Astrocyte (in vitro differentiated cells and primary cell): ENCODE measurements at places on chromosomes 7 and 10. TPM values are rescaled to one million over a fixed set of nuclear protein-coding genes. Genes with fewer than 3 reads are reported as not detected.

TRIM74 gene
- total RNA-seq, result 0.79 and 0.91 TPM in 2 replicates

- H3K27ac ChIP-seq, result no peak overlapping the region
- no peaks in the 10 kb centered on the region for H3K4me1 ChIP-seq
- no peak for DNase-seq
- H3K36me3 ChIP-seq, result no peaks in the 10 kb centered on the region
These were observed 38.4 kb downstream of the ADRB1 start for GRCh38 chr10:114081911-114082583.

GRCh38 chr7:106070567-106071254 is 41.4 kb downstream of the SYPL1 start:
- peaks cover 14% of the 10 kb centered on the region for H3K4me1 ChIP-seq
- no peak overlapping the region for H3K27ac ChIP-seq
- DNase-seq, result no peak

MUC3A gene
- 0.61 TPM in 1 of 2 replicates, not detected in the other for total RNA-seq

OR6B1 gene
- not detected in 2 replicates for total RNA-seq

DNA sequence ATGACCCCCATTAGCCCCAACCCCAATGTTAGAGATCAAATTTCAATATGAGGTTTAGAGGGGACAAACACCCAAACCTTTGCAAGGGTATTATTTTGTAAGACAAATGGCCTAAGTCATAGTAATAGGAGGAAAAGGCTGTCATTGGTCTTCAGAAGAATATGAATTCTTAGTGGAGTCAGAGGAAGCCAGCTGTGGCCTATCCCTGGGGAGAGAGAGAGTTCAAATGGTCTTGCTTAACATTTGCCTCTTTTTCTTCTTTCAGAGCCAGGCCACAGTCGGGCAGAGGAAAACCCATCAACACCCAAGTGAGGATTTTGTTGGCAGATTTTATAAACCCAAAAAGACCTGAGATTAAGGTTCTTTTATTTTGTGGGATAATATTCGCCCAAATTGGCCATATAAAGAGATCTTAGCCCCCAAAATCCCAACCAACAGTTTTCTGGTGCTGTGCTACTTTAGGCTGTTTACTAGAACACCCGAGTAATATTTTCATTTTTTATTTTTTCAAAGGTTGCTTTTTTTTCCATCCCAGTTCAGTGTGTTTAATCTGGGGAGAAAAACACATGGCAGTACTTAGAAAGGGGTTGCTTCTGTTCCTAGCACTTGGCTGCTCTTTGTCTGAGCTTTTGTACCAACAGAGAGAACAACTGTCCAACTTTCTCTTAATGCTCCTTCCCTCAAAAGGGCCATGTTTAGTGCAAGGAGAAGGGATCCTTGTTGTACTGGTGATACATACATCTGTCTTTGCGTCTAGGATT is 26.8 kb upstream of the ARMC3 start:
- H3K27me3 ChIP-seq, result no peaks in the 10 kb centered on the region
- DNase-seq, result no peak
- H3K4me3 ChIP-seq, result no peak overlapping the region
- no peak overlapping the region for H3K27ac ChIP-seq
- H3K36me3 ChIP-seq, result no peaks in the 10 kb centered on the region
- H3K4me1 ChIP-seq, result no peaks in the 10 kb centered on the region

DNA sequence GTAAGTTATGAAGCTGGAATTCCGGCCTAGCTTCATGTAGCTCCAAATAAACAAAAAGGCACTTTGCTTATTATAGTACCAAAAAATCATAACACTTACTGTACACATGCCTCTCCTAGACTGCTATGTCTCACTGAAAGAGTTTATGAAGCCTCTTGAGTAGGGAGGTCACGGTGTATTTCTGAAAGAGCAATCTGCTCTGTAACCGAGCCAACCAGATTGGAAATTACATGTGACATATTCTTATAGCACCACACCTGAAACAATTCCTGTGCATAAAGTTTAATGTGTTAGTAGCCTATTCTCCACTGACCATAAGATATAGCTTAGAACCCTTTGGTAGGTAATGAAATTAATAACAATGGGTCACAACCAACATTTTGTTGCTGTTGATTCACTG is 1.3 kb upstream of the FAM3C start:
- peaks cover 11% of the 10 kb centered on the region for H3K4me1 ChIP-seq
- no peaks in the 10 kb centered on the region for H3K27me3 ChIP-seq
- peaks cover 1% of the 10 kb centered on the region for H3K36me3 ChIP-seq
- DNase-seq, result no peak
- no peak overlapping the region for H3K27ac ChIP-seq

DDC gene
- total RNA-seq, result not detected in 2 replicates

- no peak for DNase-seq
- H3K4me3 ChIP-seq, result no peak overlapping the region
- H3K27me3 ChIP-seq, result peaks cover 4% of the 10 kb centered on the region
- H3K27ac ChIP-seq, result no peak overlapping the region
These were observed 876.2 kb upstream of the AUTS2 start for GRCh38 chr7:68722044-68722443.

- H3K4me1 ChIP-seq, result no peaks in the 10 kb centered on the region
- H3K27me3 ChIP-seq, result no peaks in the 10 kb centered on the region
- no peak overlapping the region for H3K27ac ChIP-seq
These were observed 42.0 kb downstream of the FZD1 start for GRCh38 chr7:91306266-91306665.

GRCh38 chr7:80362677-80363076 is 149.2 kb downstream of the GNAT3 start:
- H3K36me3 ChIP-seq, result no peaks in the 10 kb centered on the region
- H3K27ac ChIP-seq, result no peak overlapping the region
- DNase-seq, result no peak
- no peaks in the 10 kb centered on the region for H3K27me3 ChIP-seq
- H3K4me3 ChIP-seq, result no peak overlapping the region

DNA sequence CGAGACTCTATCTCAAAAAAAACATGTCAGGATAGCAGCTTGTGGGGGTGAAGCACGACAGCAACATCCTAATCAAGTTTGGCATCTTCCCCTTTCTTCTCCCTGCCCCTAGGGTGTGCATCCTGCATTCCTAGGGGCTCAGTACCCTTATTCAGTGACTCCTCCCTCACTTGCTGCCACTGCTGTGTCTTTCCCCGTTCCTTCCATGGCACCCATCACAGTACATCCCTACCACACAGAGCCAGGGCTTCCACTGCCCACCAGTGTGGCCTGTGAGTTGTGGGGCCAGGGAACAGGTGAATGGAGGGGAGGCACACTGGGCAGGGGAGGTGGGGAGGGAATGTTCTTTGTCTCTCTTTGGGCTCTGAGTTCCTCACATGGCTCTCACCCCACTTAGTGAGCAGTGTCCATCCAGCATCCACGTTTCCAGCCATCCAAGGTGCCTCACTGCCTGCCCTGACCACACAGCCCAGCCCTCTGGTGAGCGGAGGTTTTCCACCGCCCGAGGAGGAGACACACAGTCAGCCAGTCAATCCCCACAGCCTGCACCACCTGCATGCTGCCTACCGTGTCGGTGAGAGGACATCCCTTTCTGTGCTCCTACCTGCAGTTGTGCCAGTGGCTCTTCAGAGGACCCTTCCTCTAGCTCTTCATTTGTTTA is 11.4 kb downstream of the NDST2 start:
- H3K27me3 ChIP-seq, result no peaks in the 10 kb centered on the region
- no peak overlapping the region for H3K27ac ChIP-seq
- no peak overlapping the region for H3K4me3 ChIP-seq
- H3K36me3 ChIP-seq, result peaks cover 33% of the 10 kb centered on the region
- no peaks in the 10 kb centered on the region for H3K4me1 ChIP-seq

GRCh38 chr7:84492098-84493034 is 297.8 kb upstream of the SEMA3A start:
- H3K36me3 ChIP-seq, result no peaks in the 10 kb centered on the region
- H3K4me3 ChIP-seq, result no peak overlapping the region
- no peak overlapping the region for H3K27ac ChIP-seq

CD36 gene
- 1.7 and 2.6 TPM in 2 replicates for total RNA-seq

GRCh38 chr7:75532639-75533038 is 40.5 kb downstream of the SPDYE5 start:
- H3K4me3 ChIP-seq, result no peak overlapping the region
- H3K4me1 ChIP-seq, result peaks cover 10% of the 10 kb centered on the region
- no peak for DNase-seq

CYP3A7 gene
- total RNA-seq, result not detected in 2 replicates

FAM237B gene
- total RNA-seq, result not detected in 2 replicates

SLC29A4 gene
- 7.0 and 8.2 TPM in 2 replicates for total RNA-seq

DNA sequence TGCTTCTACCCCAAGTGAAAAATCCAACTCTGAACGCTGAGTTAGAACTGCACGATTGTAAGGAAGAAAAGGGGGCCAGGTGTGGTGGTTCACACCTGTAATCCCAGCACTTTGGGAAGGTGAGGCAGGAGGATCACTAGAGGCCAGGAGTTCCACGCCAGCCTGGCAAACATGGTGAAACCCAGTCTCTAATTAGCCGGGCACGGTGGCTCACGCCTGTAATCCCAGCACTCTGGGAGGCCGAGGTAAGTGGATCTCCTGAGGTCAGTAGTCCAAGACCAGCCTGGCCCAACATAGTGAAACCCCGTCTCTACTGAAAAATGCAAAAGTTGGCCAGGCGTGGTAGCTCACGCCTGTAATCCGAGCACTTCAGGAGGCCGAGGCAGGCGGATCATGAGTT is 9.0 kb downstream of the GUSB start:
- no peaks in the 10 kb centered on the region for H3K27me3 ChIP-seq
- no peak overlapping the region for H3K4me3 ChIP-seq
- no peak overlapping the region for H3K27ac ChIP-seq

DNA sequence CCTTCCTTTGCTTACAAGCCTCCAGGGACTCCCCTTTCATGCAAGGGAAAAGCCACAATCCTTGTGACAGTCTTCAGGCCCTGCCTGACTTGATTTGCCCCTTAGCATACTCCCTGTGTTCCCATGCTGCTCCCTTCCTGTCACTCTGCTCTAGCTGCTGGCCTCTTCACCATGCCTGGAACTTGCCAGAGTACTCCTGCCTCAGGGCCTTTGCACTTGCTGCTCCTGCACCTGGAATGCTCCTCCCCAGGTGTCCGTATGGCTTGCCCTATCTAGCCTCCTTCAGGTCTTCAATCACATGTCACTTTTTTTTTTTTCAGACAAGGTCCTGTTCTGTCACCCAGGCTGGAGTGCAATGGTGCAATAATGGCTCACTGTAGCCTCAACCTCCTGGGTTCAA is 22.8 kb upstream of the GOLGA7B start:
- no peak overlapping the region for H3K4me3 ChIP-seq
- DNase-seq, result no peak
- no peaks in the 10 kb centered on the region for H3K27me3 ChIP-seq
- peaks cover 4% of the 10 kb centered on the region for H3K4me1 ChIP-seq
- H3K27ac ChIP-seq, result no peak overlapping the region
- no peaks in the 10 kb centered on the region for H3K36me3 ChIP-seq

- H3K27me3 ChIP-seq, result no peaks in the 10 kb centered on the region
- no peak overlapping the region for H3K27ac ChIP-seq
- no peak for DNase-seq
- no peak overlapping the region for H3K4me3 ChIP-seq
- peaks cover 7% of the 10 kb centered on the region for H3K4me1 ChIP-seq
- H3K36me3 ChIP-seq, result no peaks in the 10 kb centered on the region
These were observed 3.2 kb downstream of the GNB2 start for GRCh38 chr7:100676501-100677306.

PNLIPRP2 gene
- not detected in 2 replicates for total RNA-seq

- no peak for DNase-seq
- no peaks in the 10 kb centered on the region for H3K4me1 ChIP-seq
- no peaks in the 10 kb centered on the region for H3K36me3 ChIP-seq
- no peak overlapping the region for H3K27ac ChIP-seq
- H3K4me3 ChIP-seq, result no peak overlapping the region
These were observed 467.4 kb downstream of the NEBL start for GRCh38 chr10:20429742-20430141.

DNA sequence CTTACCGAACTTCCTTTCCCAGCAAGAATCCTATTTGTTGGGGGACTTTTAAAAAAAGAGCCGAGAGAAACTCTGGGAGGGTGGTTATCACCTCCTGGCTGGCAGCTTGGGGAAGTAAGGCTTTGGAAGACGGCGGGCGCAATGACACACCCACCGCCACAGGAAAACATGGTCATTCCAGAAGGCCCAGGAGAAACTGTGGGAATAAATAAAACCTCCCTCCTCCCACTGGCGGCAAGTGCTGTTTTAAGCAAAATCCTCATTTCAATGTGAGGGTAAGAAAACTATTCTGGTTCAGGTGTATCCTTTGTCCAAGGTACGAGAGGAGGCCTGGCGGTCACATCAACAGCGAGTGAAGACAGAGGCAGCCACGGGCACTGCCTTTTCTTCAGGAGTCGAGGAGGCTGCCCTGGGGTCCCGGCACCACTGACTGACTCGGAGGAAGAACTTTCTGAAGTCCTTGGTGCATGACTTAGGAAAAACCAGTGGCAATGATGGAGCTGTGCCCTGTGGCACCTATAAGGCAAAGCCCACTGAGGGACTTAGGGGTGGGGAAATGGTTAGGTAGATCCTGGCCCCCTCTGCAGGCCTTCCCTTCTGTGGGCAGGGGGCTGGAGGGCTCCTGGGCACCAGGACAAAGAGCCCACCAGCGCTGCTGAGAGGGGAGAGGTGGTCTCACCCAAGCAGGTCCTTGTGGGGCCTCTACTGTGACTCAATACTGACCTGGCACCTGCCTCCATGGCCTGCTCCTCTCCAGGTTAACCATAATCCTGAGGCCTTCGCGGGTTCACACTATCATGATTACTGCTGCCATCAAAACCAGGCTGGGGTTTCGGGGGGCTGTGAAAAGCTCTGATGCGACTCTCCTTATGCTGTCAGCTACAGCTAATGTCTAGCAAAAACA is 21.4 kb downstream of the DNAJB12 start:
- no peak overlapping the region for H3K4me3 ChIP-seq
- no peaks in the 10 kb centered on the region for H3K27me3 ChIP-seq
- no peak for DNase-seq
- H3K27ac ChIP-seq, result no peak overlapping the region

C10orf67 gene
- total RNA-seq, result 0.27 and 0.46 TPM in 2 replicates

DNA sequence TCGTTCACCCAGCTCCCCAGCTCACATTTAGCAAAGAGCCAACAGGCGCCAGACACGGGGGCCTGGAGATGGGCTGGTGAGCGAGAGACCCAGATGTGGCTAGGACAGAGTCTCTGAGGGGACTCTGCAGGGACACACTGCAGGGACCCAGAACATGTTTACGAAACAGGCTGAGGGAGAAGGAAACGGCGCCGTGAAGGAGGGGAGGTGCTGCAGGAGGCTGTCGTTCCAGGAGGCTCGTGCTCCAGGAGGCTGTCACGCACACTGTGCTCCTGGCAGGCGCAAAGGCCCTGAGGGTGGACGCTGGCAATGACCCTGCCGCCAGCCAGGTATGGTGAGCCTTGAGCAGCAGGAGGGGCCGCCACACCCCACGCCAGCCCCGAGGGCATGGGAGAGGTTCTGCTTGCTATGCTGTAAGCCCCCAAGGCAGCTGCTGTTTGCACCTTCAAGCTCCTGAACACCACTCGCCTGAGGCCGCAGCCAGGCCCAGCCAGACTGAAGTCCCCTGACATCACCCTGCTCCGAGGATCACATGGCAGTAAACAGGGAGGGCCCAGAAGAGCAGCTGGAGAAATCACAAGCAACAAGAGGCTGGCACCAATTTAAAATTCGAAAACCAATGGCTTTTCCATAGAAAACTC is 27.3 kb downstream of the ADAP1 start:
- DNase-seq, result no peak
- H3K4me3 ChIP-seq, result no peak overlapping the region
- no peaks in the 10 kb centered on the region for H3K27me3 ChIP-seq
- no peak overlapping the region for H3K27ac ChIP-seq
- H3K4me1 ChIP-seq, result peaks cover 24% of the 10 kb centered on the region
- no peaks in the 10 kb centered on the region for H3K36me3 ChIP-seq

CPN1 gene
- not detected in 2 replicates for total RNA-seq
